ENCODE measurements at places on chromosomes 12 and 14.

- no peak for DNase-seq
Observed at GRCh38 chr14:30872602-30873001, 1.8 kb upstream of the COCH start.

DNA sequence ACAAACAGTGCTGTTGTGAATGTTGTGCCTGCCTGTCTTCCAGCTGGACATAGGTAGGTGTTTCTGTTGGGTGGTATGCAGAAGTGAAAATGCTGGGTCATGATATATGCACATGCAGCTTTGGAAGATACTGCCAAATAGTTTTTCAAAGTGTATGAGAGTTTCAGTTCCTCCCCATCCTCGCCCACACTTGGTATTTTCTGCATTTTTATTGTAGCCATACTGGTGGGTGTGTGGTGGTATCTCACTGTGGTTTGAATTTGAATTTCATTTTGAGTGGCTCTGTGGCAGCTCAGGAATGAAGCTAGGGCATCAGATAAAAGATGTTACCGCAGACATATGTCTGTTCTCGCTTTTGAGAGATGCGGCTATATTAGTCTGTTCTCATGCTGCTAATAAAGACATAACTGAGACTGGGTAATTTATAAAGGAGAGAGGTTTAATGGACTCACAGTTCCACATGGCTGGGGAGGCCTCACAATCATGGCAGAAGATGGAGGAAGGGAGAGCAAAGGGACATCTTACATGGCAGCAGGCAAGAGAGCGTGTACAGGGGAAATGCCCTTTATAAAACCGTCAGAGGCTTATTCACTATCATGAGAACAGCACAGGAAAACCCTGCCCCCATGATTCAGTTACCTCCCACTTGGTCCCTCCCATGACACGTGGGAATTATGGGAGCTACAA is 183.1 kb downstream of the CAND1 start:
- no peak for DNase-seq

DNA sequence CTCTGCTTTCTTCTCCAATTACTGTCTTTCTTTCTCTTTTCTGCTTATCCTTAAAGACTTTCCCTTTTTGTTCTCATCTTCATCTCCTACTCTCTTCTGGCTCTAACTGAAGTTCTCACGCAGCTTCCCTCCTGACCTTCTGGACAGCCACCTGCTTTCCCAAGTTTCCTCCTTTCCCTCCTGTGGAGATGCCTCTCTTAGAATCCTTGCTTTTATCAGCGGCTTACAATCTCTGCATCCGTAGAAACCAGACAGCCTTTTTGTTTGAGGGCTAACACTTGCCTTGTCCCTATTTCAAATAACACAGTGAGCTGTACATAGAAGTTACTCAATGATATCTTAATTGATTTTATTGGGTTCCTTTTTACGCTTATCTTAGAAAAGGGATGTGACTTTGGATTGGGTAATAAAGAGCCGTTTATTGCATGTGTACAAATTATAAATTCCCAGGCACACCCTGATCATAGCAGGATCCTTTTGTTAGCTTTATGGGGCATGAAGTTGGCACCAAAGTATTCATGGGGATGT is 2.1 kb upstream of the LGALS3 start:
- no peak for DNase-seq

GRCh38 chr14:36738269-36738668 is 76.6 kb downstream of the PAX9 start:
- no peak for DNase-seq

- DNase-seq: no peak
Observed at GRCh38 chr14:52821805-52822250, 30.4 kb upstream of the GNPNAT1 start.

DNA sequence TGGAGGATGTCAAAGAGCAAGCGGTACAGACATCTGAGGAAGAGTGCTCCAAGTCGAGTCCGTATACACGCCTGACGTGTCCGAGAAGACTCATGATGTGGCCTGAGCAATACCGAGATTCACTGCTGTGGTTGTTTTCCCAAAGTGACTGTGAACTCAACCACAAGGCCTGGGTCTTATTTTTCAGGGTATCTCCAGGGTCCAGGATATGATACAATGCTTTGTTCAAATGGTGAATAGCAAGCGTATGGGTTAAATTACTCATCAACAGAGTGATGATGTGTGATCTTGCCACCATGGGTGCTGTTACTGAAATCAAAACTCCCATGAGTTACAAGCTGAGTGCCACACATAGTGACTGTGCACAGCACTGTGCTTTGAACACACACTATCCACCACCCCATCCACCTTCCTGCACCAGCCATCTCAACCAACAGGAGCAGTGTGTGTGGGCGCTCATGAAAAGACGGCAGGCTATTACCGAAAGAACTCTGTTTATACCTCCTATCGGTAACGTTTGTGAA is 109.6 kb downstream of the BCAT1 start:
- no peak for DNase-seq

DNA sequence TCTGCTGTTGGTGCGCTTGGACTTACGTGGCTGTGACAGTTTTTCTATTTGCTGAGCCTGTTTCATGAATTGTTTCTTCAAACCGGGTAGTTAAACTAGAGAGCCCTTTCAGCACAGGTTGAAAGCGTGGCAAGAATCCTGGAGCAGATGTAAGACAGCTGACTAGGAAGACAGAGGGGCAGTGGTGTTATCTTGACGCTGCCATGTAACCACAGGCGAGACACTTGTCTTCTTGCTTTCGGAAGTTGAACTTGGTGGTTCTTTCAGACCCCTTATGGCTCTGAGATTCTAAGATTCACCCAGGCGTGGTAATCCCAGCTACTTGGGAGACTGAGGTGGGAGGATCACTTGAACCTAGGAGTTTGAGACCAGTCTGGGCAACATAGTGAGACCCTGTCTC is 4.3 kb downstream of the EMP1 start:
- DNase-seq: no peak

GRCh38 chr14:100701314-100701713 is 25.4 kb upstream of the DLK1 start:
- no peak for DNase-seq

- DNase-seq: no peak
Observed at GRCh38 chr12:53599579-53599978, 26.6 kb downstream of the ATF7 start.

- DNase-seq: no peak
Observed at GRCh38 chr14:34633742-34634141, 3.8 kb upstream of the SNX6 start.

DNA sequence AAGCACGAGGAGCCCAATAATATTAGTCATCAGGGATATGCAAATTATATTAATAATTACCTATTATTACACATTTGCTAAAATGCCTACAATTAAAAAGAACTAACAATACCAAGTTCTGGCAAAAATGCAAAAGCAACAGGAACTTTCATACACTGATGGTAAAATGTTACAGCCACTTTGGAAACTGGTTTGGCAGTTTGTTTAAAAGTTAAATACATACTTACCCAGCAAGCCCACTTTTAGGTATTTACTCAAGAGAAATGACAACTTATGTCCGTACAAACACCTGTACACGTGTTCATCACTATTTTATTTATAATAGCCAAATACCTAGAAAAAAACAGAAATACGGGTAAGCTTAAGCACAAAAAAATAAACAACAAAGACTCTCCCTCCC is 17.0 kb downstream of the WDR89 start:
- DNase-seq: no peak

DNA sequence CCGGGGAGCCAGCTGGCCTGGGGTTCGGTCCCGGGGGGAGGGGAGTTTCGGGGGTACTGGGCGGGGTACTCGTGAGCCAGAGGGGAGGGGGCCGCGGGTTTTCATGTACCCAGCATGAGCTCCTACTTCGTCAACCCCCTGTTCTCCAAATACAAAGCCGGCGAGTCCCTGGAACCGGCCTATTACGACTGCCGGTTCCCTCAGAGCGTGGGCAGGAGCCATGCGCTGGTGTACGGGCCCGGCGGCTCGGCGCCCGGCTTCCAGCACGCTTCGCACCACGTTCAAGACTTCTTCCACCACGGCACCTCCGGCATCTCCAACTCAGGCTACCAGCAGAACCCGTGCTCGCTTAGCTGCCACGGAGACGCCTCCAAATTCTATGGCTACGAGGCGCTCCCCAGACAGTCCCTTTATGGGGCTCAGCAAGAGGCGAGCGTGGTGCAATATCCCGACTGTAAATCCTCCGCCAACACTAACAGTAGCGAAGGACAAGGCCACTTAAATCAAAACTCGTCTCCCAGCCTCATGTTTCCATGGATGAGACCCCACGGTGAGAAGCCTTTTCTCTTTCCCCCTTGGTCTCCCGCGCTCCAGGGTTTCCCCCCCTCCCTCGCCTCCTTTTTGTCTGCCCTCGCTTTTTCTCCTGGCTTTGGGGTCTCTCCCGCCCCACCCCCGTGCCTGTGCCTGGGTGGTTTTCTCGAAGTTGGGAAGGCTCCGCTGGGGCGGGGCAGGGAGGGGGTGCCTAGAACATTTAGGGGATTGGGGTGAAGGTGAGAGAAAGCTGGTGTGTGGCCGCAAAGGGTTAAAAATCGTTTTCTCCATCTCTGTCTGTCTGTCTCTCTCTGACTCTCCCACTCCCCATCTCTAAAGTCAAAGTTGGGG is 627 bp downstream of the HOXC8 start:
- no peak for DNase-seq

DNA sequence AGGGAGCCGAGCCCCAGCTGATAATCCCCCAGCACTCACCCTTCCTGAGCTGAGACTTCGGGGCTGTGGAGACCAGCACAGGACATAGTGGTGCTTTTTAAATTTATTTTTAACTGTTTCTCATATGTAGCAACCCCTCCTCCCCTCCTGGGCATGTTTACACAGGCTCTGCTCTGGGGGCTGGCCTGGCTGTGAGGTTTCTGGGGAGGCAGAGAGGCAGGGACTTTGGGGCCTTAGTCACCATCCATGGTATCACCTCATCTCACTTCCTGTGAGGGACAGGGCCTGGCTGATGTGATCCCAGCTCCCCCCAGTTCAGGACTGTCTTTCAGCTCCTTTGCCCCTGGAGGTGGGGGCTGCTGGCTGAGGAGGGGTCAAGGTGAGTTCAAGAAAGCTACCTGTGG is 20.4 kb downstream of the VASH1 start:
- DNase-seq: no peak

DNA sequence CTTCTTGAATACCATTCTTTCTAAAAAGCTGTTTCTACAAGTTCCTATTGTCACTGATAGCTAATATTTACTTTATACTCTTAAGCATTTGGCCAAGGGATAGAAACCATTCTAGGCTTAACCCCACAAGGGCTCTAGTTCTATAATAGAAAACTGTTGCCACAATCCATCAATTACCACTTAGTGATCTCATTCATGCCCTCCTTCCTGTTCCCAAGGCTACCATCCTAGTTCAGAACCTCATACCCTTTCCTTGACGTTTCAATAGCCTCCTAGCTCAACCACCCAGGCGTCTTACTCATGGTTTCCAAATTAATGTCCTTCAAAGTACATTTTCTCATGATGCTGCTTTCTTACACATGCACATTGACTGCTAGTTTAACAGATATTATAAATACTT is 493.5 kb downstream of the NAV3 start:
- no peak for DNase-seq

GRCh38 chr14:22088614-22089342 is 415.2 kb upstream of the OR4E1 start:
- no peak for DNase-seq

- DNase-seq: no peak
Observed at GRCh38 chr12:132389526-132390286, 60.3 kb upstream of the GALNT9 start.

- no peak for DNase-seq
Observed at GRCh38 chr12:93989949-93990348, 158.4 kb upstream of the PLXNC1 start.

DNA sequence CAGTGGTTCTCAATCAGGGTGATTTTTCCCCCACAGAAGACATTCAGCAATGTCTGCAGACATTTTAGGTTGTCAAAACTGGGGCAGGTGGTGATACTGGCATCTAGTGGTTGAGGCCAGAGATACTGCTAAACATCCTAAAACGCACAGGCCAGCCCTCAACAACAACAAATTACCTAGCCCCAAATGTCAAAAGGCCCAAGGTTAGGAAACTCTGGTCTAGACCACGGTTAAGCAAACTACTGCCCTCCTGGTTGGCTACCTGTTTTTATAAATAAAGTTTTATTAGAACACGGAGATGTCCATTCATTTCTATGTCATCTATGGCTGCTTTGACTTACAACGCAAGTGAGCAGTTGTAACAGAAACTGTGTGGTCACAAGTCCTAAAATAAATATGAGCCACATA is 186.7 kb downstream of the EFCAB11 start:
- peak; percentile 52 for DNase-seq

DNA sequence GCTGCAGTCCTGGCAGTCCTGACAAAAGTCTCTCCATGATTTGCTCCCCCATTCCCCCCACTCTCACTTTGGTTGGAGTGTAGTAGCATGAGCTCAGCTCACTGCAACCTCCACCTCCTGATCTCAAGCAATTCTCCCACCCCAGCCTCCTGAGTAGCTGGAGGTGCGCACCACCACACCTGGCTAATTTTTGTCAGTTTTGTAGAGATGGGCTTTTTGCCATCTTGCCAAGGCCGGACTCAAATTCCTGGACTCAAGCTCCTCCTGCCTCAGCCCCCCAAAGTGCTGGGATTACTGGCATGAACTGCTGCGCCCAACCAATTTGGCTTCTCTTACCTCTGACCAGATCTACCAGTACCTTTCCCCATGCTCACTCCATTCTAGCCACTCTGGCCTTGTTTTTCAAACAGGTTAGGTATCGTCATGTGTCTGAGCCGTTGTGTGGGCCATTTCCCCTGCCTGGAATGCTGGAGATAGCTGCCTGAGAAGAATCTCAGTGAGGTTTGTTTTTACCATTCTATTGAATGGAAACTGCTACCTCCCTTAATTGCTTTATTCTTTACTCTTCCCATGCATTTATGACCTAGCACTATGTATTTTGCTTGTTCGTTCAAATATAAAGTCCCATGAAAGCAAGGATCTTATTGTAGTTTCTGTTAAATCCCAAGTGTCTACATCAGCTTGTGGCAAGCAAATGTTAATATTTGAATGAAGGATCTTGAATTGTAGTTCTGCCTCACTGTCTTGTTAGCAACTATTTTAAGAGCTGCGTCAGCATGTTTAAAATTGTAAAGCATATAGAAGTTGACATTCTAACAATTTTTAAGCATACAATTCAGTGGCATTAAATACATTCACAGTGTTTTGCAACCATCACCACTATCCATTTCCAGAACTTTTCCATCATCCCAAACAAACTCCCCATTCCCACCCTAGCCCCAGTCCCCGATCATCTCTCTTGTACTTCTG is 39.7 kb downstream of the CPSF6 start:
- no peak for DNase-seq

GRCh38 chr12:87784350-87784749 is 244.9 kb downstream of the C12orf50 start:
- no peak for DNase-seq

DNA sequence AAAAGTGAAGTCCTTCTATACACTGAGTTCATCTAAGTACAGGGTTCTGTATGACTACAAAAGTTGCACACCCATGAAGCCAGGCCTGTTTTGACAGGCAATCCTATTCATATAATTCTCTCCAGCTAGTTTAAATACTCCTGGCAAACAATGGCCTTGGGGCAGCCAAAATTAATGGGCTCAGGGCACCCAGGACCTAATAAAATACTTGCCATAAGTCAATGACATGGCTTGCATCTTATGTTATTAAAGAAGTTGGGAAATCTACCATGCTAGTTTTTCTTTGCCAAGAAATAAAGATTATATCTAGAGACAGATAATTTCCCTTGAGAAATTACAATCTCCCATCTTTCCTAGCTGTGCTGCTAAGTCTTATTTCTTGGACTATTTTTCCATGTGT is 11.1 kb upstream of the TMTC1 start:
- no peak for DNase-seq

- no peak for DNase-seq
Observed at GRCh38 chr14:101001311-101002069, 98.0 kb upstream of the RTL1 start.

GRCh38 chr12:132836795-132837331 is 8.2 kb upstream of the GOLGA3 start:
- no peak for DNase-seq

- no peak for DNase-seq
Observed at GRCh38 chr14:104953097-104953496, 25.1 kb downstream of the AHNAK2 start.

Measured in central memory CD4-positive, alpha-beta T cell (primary cell).